ENCODE measurements at places on chromosomes 6 and 20.

DNA sequence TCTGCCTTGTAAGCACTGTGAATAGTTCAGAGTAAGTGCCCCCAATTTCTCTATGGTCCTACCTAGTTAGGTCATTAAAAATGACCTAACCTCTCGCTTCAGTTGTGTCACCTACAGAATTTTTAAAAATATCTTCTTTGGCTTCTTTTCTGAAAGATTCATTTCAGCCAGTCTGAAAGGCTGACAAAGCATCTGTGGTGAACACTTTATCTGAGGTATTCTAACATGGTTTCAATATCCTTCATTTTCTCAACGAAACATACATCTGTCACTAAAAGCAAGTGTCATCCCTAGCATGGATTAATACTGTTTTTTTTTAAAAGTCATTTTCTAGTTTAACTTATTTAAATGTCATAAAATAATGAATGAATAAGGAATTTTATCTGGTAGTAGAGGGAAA is 5.1 kb downstream of the DPM1 start:
- no peak for DNase-seq

DNA sequence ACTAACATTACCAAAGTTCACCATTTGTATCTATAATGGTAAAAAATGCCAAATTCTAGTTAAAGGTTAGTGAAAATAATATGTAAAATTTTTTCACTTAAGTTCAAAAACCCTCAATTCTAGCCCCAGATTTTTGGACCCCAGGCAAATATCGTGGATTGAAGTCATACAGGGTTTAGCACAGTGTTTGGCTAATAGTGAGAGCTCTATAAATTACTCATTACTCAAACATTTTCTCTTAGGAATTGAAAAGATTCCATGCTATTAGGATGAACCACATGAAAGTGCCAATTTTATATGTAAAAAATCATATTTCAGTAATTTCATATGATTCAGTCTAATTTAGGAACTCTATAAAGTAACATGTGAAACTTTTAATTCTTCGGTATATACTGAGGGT is 170.3 kb upstream of the PREP start:
- DNase-seq = peak; percentile 59

GRCh38 chr20:38536310-38536709 is 44.7 kb upstream of the ADIG start:
- DNase-seq = no peak

DNA sequence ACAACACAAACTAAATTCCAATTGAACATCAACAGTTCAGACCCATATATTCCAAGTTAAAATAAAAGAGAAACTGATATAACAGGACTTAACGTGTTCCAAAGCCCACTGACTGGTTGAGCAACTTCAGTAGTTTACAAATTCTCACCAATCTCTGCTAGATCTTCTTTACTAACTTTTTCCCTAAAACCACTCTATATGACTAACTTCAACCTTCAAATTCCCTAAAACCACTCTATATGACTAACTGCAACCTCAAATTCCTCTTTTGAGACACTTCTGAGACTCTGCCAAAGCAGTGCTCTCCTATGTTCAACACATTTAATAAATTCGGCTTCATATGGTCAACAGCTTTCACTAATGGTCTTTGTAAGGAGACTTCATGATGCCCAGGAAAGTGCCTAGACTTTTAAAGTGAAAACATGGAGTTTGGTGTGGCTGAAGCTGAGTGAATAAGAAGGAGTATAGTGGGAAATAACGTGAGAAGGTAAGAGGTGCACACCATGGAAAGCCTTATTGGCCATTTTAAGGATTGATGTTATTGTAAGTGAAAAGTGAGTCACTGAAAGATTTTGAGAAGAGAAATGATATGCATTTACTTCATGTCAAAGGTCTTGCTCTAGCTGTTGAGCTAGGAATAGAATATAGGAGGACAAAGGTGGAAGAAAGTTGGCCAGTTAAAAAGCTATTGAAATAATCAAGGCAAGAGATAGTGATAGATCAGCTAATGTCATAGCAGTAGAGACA is 134.0 kb upstream of the HCRTR2 start:
- DNase-seq = peak; percentile 91

GRCh38 chr20:64107736-64108457 is 532 bp upstream of the NPBWR2 start:
- no peak for DNase-seq

GRCh38 chr6:33455051-33455450 is 675 bp downstream of the ZBTB9 start:
- no peak for DNase-seq

GRCh38 chr6:142838821-142839685 is 105.9 kb downstream of the HIVEP2 start:
- peak; percentile 78 for DNase-seq

GRCh38 chr20:54234991-54235390 is 27.1 kb downstream of the PFDN4 start:
- no peak for DNase-seq

DNA sequence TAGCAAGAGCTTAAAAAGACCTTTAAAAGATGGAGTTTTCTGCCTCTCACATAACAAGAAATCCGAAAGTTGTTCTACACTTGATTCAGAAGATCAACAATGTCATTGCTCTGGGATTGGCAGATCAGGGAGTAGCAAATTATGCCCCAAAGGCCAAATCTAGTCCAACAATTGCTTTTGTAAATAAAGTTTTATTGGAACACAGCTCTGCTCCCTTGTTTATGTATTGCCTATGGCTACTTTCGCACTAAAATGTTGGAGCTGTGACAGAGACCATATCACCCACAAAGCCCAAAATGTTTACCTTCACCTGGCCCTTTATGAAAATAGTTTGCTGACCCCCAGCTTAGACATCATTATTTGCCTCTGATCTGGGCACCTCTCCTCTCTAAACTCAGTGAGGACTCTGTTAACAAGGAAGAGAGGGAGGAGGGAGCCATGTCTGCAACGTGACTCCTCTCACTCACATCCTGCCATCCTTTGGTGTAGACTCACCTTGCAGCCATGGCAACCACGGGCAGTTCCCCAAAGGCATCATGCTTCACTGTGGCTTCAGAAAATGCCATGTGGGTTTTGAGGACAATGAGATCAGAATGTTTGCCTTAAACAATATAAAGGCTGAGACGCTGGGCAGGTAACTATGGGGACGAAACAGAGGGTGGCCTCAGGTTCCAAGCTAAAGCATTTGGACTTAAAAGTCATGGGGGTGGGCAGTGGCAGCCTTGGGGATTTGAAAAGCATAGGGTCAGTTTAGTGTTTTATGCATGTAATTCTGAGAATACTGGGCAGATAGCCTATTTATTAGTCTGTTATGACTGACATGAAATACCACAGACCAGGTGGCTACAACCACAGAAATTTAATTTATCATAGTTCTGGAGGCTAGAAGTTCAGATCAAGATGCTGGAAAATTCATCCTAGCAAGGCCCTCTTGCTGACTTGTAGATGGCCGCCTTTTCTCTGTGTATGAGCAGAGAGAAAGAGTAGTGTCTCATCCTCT is 149.7 kb upstream of the TNFAIP3 start:
- DNase-seq = peak; percentile 32

GRCh38 chr6:44157152-44157521 is 1.5 kb upstream of the CAPN11 start:
- no peak for DNase-seq

DNA sequence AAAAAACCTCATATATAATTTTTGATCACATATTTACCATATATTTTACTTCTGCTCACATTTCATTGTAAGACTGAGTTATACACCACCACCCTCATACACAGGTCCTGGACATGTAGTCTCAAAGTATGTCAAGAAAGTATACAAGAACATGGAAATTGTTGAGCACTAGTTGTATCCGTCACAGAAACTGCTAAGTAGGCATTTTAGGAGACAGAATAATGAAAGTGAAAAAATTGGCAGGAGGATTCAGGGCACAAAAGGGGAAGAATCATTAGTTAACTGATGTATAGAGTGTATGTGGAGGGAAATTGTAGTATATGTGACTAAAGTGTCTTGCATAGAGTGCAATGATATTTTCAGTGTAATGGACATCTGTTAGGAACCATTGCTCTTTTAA is 458.8 kb downstream of the TFAP2B start:
- DNase-seq = no peak

GRCh38 chr20:45355209-45356084 is 7.2 kb upstream of the SDC4 start:
- peak; percentile 73 for DNase-seq

- DNase-seq = no peak
Observed at GRCh38 chr6:6946206-6947155, 161.3 kb upstream of the RREB1 start.

DNA sequence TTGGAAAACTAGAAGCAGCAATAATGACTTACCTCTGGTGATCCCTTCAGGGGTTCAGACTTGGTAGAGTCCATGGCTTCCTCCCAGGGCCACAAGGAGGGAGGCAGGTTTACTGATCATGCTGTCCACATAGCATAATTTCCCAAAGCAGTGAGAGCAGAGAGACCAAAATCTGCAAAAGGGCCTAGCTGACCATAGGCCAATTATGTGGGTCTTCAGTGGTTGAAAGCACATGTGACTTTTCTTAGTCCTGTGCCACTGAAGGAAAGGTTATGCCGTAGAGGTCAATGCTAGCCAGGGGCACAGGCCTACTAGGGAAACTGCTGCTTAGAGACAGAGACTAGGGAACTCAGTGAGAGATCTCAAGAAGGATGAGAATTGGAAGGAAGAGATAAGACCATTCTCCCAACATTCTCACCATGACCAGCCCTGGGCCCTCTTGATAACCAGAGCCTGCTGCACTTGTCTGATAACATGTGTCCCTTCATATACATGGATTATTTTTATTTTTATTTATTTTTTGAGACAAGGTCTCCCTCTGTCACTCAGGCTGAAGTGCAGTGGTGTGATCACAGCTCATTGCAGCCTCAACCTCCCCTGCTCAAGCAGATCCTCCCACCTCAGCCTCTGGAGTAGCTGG is 2.0 kb upstream of the GTPBP2 start:
- no peak for DNase-seq

DNA sequence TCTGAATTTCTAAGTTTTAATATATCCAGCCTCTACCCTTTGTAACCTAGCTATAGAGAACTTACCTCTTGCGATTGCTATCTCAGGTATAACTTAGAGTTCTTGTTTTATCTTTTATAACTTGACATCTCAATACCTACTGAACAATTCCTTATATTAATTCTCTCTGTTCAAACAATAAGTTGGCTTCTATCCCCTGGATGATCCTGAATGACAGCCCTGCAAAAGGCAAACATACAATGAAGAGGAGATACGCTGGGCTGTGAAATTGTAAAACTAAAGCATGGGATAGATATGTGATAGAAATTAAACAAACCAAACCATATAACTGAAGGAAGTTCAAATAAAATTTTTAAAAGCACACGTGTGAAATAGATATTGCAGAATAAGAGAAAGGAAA is 513.6 kb upstream of the PTCHD4 start:
- no peak for DNase-seq

- no peak for DNase-seq
Observed at GRCh38 chr20:38338849-38339520, 7.3 kb upstream of the LBP start.

GRCh38 chr6:150470131-150470530 is 101.3 kb downstream of the IYD start:
- DNase-seq = no peak

- no peak for DNase-seq
Observed at GRCh38 chr6:34584694-34585093, 28.6 kb upstream of the SPDEF start.

DNA sequence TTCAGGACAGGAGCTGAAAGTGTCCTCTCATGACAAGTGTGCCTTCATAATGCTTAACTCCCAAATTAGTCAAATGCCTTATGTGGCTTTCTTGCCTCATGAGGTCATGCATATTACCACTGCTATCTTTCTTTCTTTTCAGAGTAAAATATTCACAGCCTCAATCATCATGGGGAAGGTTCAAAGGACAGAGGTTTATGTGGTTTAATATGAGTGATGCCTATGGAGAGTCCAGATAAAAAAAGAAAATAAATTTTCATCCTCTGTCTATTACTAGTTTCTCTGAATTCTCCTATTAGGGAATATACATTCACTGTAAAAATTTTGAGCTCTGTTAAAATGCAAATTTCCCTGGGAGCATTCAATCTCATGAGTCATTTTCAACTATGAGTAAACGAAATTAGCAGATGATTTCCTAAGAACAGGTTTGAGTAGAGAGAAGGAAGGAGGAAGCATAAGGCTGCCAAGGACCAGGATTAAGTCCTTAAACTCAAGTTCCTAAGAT is 396.9 kb upstream of the ADGRB3 start:
- DNase-seq = peak; percentile 76

DNA sequence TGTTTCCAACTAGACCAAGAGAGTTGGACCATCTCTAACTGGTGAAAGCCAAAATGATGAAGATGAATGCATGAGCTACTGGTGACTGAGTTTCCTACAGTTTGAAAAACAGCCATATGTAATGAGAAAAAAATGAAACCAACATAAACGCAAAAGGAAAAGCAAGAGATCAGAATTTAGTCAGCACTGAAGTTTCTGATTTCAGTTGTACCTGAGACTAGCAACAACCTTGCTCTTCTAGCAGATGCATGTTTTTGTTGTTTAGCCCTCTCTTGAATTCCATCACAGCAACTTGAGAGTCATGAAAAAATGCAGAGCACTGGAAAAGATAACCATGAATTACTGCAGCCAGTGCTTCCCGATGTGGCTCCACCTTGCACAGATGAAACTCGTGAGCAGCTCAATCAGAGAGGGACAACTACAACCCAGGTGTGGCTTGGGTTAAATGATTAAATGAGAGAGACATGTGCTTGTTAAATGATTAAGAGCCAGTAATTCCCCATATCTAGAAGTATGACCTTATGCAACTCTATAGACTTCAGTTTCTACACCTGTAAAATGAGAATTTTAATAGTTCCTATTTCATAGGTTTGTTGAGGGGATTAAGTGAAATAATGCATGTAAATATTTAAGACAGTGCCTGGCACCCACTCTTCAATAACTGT is 104.8 kb downstream of the ELOVL4 start:
- no peak for DNase-seq

DNA sequence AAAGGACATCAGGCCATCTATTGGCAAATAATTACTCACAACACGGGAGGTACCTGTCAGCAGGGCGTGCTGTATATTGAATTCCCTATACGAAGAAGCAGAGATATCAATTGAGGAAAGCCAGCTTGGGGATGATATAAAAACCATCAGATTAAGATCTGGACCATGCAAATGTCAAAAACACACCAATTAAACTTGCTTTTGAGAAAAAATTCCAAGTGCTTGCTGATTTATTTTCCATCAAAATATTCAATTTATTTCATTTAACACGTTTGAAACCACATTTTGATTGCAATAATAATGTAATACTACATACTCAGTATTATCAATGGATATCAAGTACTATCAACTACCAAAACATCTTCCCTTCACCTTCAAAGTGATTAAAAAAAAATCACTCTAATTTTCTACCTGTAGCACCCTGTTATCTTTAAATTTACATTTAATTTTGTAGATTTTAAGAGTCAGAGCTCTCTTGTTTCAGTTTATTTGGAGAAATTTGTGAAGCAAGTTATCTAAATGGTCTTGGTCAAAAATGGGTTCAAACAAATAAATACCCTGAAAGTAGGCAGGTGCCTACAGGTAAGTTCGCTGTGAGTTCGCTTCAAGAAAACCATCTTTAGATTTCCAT is 6.8 kb upstream of the TBX18 start:
- no peak for DNase-seq
